Natural killer cell treated with Interleukin-12 subunit alpha and Interleukin-12 subunit beta and Interleukin-15 and Interleukin-18, amount 100 ng/mL, for 72 hours (primary cell): ENCODE measurements at places on chromosomes 16 and 17. TPM values are rescaled to one million over a fixed set of nuclear protein-coding genes. Genes with fewer than 3 reads are reported as not detected.

GRCh38 chr16:80027007-80027965 lies 426.7 kb upstream of the MAF start:
- peaks cover 8% of the 10 kb centered on the region for H3K27me3 ChIP-seq
- no peaks in the 10 kb centered on the region for H3K36me3 ChIP-seq
- peak overlapping the region; percentile 65 for H3K4me3 ChIP-seq

DNA sequence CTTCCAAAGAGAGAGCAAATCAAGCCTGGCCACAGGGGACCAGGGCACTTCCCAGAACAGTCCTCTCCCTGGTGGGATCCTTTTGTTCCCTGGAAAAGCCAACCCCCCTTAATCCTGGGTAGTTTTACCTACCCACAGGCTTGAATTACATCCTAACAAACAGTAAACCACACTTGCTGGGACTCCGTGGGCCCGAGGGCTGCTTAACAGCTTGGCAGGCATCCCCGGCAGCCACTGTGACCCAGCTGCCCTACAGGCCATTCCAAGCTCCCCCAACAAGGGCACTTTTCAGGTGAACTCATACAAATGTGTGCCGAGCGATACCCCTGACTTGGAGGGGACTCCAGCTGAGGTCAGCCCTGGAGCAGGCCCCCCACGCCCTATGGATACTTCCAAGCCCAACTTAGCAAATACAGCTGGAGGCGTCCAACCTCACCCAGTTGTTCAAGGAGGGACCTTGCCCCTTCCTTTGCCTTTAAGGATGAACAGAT lies 26.4 kb downstream of the ADCY9 start:
- no peak overlapping the region for H3K27ac ChIP-seq
- no peak overlapping the region for H3K4me3 ChIP-seq
- no peaks in the 10 kb centered on the region for H3K4me1 ChIP-seq
- H3K27me3 ChIP-seq: no peaks in the 10 kb centered on the region
- no peak for DNase-seq
- H3K36me3 ChIP-seq: no peaks in the 10 kb centered on the region

DNA sequence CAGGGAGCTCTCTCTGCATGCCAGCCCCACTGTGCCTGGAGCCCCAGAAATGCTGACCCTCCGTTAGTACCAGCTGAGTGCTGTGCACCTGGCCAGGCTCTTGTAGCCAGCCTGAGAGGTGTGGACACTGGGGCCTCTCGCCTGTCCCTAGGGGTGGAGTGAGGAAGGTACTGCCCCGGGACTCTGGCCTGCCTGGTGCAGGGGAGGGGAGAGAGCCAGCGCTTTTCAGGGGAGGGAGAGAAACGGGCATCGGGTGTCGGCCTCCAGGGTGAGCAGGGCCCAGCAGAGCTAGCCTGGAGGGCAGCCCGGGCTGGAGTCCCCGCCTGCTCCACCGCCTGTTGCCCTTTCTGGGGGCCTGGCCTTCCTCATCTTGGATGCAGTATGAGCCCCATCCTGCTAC lies 13.1 kb downstream of the MAP2K3 start:
- H3K27ac ChIP-seq: no peak overlapping the region
- H3K4me1 ChIP-seq: peaks cover 16% of the 10 kb centered on the region
- H3K27me3 ChIP-seq: no peaks in the 10 kb centered on the region
- no peaks in the 10 kb centered on the region for H3K36me3 ChIP-seq
- DNase-seq: no peak

GRCh38 chr16:47687694-47688093 lies 226.6 kb downstream of the PHKB start:
- no peak for DNase-seq
- H3K27me3 ChIP-seq: no peaks in the 10 kb centered on the region
- H3K4me1 ChIP-seq: peaks cover 7% of the 10 kb centered on the region

- peak overlapping the region; percentile 84 for H3K4me3 ChIP-seq
- no peaks in the 10 kb centered on the region for H3K27me3 ChIP-seq
- DNase-seq: no peak
- peaks cover 46% of the 10 kb centered on the region for H3K4me1 ChIP-seq
- peaks cover 7% of the 10 kb centered on the region for H3K36me3 ChIP-seq
Measured at GRCh38 chr17:78125976-78126894, 2.3 kb downstream of the TMC6 start.

- no peaks in the 10 kb centered on the region for H3K4me1 ChIP-seq
- H3K27me3 ChIP-seq: peaks cover 10% of the 10 kb centered on the region
- no peak for DNase-seq
- no peaks in the 10 kb centered on the region for H3K36me3 ChIP-seq
- H3K4me3 ChIP-seq: no peak overlapping the region
- H3K27ac ChIP-seq: no peak overlapping the region
Measured at GRCh38 chr17:40499551-40500189, 1.8 kb downstream of the TNS4 start.

DNA sequence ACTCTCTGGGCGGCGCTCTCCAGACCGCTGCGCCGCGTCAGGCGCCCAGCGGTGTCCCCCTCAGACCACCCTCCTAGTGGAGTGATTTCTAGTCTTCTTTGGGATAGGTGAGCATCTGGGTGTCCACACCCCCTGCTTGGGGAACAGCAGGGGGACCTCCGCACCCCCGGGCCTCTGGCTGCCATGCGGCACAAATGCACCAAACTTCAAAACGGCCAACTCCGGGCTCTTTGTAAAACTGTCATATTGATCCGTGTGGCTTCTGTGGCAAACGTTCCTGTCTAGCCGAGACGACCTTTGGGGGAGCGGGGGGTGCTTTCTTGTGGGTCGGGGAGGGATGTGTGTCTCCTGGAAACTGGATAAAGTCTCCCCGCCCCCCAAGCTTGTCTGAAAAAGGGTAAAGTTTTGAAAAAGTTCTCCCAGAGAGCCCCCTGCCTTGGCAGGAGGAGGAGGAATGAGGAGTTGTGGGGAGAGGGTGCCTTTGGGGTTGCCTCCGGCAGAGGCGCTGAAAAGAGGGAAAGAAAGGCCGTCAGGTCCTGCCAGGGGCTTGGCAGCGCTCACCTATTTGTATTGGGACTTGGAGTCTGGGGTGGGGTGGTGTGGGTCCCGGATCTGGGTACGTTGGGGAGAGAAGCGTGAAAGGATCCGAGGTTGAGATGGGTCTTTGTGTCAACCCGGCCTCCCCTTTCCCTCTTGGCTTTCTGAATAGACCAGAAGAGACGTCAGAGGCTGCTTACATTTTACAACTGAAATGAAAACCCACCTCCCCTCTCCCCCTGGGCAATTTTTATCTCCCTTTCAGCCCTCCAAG lies 2.2 kb upstream of the CHD3 start:
- H3K36me3 ChIP-seq: peaks cover 6% of the 10 kb centered on the region
- H3K4me3 ChIP-seq: no peak overlapping the region
- no peak overlapping the region for H3K27ac ChIP-seq
- no peaks in the 10 kb centered on the region for H3K4me1 ChIP-seq
- DNase-seq: no peak

DNA sequence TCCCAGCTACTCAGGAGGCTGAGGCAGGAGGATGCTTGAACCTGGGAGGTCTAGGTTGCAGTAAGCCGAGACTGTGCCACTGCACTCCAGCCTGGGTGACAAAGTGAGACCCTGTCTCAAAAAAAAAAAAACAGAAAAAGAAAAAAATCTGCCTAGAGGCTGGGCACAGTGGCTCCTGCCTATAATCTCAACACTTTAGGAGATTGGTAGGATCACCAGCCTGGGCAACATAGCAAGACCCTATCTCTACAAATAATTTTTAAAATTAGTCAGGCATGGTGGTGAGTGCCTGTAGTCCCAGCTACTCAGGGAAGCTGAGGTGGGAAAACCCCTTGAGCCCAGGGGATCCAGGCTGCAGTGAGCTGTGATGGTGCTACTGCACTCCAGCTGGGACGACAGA lies 17.7 kb downstream of the CUEDC1 start:
- peaks cover 12% of the 10 kb centered on the region for H3K27me3 ChIP-seq
- peaks cover 8% of the 10 kb centered on the region for H3K4me1 ChIP-seq
- no peak overlapping the region for H3K4me3 ChIP-seq
- H3K27ac ChIP-seq: no peak overlapping the region
- H3K36me3 ChIP-seq: no peaks in the 10 kb centered on the region

DNA sequence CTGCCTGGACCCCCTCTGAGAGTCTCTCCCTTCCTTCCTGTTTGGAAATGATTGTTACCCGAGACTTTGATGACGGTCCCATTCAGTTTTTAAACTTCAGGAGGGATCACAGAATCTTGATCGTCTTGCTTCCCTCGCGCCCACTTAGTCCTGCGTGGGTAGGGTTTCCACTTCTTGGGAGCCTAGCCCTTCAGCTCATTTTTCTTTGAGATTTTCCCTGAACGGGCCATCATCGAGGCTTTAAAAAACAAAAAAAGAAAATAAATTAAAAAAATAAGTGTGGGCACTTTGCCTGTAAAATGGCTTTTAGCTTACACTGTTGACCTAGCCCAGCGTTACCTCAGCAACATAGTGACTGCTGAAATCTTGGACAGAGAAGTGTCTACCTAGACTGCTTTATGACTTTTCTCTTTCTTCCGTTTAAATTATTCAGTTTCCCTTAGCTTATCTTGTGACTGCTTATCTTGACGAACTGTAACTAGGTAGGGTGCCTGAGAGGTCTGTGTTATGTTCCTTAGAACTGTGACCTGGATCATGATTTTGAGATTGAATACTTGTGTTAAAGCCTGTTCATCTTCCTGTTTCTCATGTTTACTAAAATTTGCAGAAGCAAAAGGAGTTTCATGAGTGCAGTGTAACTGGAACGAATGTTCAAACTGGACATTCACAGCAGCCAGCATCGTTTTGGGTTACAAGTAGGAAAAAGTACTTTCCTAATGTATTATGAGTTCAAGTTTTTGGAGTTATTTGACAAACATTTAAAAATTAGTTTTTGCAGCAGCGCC lies 874 bp downstream of the WWP2 start:
- H3K36me3 ChIP-seq: no peaks in the 10 kb centered on the region
- peak overlapping the region; percentile 91 for H3K27ac ChIP-seq
- H3K27me3 ChIP-seq: no peaks in the 10 kb centered on the region
- H3K4me1 ChIP-seq: peaks cover 31% of the 10 kb centered on the region

GRCh38 chr17:49229076-49229804 lies 1.3 kb downstream of the PHOSPHO1 start:
- no peak overlapping the region for H3K27ac ChIP-seq
- H3K4me1 ChIP-seq: peaks cover 27% of the 10 kb centered on the region
- H3K27me3 ChIP-seq: peaks cover 2% of the 10 kb centered on the region
- H3K4me3 ChIP-seq: peak overlapping the region; percentile 60
- peak; percentile 29 for DNase-seq

DNA sequence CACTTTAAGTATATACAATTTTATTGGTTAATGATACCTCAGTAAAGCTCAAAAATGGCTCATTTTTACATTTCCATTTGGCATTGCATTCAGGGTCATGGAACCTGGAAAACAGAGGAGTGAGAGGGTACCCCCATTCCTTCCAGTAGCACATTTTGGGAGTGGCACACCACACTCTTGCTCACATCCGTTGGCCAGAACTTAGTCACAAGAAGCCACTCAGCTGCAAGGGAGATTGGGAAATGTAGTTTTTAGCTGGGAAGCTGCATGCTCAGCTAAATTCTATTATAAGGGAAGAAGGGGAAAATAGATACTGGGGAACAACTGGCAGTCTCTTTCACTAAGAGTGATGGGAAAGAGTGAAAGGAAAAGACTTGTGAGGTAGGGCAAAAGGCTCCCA lies 102.5 kb upstream of the TMEM97 start:
- H3K4me1 ChIP-seq: peaks cover 9% of the 10 kb centered on the region
- H3K27ac ChIP-seq: no peak overlapping the region
- no peak overlapping the region for H3K4me3 ChIP-seq
- no peaks in the 10 kb centered on the region for H3K36me3 ChIP-seq

DNA sequence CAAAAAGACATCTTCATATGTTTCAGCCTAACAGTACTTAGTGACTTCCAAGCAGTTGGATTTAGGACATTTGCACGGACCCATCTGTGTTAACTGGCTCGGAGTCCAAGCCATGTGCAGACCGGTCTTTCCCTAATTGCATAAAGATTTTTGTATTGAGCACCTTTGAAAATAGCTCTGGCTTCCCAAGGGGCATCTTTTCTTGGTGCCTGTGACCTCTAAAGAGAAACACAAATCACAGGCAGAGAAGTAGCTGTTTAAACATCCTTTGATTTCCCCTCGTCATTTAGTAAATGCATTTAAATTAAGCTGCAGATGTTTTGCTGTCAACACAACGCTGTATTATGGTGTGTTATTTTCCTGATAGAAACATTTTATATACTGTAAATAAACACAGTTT lies 288.2 kb upstream of the SALL1 start:
- no peak overlapping the region for H3K27ac ChIP-seq
- no peak overlapping the region for H3K4me3 ChIP-seq
- no peaks in the 10 kb centered on the region for H3K4me1 ChIP-seq
- DNase-seq: no peak
- H3K27me3 ChIP-seq: peaks cover 21% of the 10 kb centered on the region
- peaks cover 6% of the 10 kb centered on the region for H3K36me3 ChIP-seq

DNA sequence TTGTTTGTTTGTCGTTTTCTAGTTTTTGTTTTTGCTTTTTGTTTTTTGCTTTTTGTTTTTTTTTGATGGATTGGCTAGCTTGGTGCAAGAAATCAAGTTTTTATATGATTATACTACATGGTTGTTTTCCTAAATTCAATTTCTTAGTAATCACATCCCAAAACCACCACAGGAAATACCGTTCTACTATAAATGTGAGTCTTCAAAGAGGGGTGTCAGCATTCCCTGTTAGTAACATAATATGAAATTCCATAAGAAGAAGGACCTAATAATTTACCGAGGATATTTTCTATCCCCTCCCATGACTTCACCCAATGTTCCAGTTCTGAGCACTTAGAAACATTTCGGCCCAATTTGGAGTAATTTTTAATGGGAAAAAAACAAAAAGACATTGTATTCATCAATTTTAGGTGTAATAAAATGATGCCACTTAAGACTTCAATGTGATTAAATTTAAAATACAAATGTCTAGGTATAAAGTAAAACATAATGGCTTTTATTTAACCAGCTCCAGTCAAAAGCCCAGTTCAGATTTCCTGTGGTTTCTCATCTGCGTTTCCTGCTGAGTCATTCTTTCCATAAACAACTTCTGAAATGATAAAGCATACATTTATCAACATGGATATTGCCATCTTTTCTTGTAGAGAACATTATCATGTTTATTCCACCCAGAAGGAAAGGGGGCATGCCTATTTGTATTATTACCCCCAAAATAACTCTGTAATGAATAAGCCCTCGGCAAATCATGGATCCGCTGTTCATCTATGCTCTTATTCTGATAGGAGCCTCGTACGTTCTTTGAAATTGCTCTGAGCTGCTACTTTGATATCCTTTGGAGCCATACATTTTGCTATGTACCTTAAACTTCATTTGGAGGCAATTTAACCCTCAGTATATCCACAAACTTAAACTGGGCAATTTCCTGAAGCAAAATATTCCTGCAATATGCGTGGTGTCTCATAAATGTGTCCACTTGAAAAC lies 28.1 kb downstream of the HSBP1 start:
- peaks cover 12% of the 10 kb centered on the region for H3K27me3 ChIP-seq
- peaks cover 14% of the 10 kb centered on the region for H3K4me1 ChIP-seq
- H3K27ac ChIP-seq: peak overlapping the region; percentile 10
- no peaks in the 10 kb centered on the region for H3K36me3 ChIP-seq
- peak overlapping the region; percentile 22 for H3K4me3 ChIP-seq

GRCh38 chr17:81537343-81537855 lies 9.2 kb downstream of the FSCN2 start:
- no peaks in the 10 kb centered on the region for H3K27me3 ChIP-seq
- H3K27ac ChIP-seq: no peak overlapping the region
- no peak overlapping the region for H3K4me3 ChIP-seq
- DNase-seq: no peak
- H3K36me3 ChIP-seq: no peaks in the 10 kb centered on the region
- peaks cover 6% of the 10 kb centered on the region for H3K4me1 ChIP-seq

TPSG1 gene
- 1.3 TPM for total RNA-seq

TBC1D24 gene
- total RNA-seq: 39.9 TPM

IL34 gene
- total RNA-seq: not detected

SLC5A11 gene
- 0.81 TPM for total RNA-seq

TBC1D28 gene
- total RNA-seq: not detected

KSR1 gene
- 122 TPM for total RNA-seq

SMIM36 gene
- not detected for total RNA-seq

MBTD1 gene
- total RNA-seq: 14.6 TPM

CDRT4 gene
- 34.0 TPM for total RNA-seq

SLC38A8 gene
- not detected for total RNA-seq

SDR42E1 gene
- 6.1 TPM for total RNA-seq
